Common myeloid progenitor, CD34-positive (primary cell): ENCODE measurements at places on chromosomes 12 and 14.

DNA sequence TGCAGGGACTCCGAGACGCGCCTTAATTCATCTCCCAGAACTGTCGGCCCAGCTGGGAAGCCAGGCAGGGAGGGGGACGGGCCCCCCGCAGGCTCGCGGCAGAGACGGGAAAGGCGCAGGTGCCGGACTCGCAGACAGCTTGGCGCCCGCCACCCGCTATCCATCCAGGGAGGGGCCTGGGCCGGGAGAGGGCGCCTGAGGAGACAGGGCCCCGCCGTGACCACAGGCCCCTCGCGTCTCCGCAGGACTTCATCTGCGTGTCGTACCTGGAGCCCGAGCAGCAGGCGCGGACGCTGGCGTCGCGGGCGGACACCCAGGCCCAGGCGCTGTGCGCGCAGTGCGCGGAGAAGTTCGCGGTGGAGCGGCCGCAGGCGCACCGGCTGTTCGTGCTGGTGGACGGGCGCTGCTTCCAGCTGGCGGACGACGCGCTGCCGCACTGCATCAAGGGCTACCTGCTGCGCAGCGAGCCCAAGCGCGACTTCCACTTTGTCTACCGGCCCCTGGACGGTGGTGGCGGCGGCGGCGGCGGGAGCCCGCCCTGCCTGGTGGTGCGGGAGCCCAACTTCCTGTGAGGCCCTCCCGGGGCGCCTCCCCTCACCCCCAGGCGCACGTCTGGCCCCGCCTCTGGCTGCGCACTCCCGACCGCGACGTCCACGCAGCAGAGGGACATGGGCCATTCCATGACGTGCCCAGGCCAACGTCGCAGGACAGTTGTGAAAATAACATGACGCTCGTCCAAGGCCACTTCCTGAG lies 60.6 kb downstream of the LGMN start:
- no peak for DNase-seq

DNA sequence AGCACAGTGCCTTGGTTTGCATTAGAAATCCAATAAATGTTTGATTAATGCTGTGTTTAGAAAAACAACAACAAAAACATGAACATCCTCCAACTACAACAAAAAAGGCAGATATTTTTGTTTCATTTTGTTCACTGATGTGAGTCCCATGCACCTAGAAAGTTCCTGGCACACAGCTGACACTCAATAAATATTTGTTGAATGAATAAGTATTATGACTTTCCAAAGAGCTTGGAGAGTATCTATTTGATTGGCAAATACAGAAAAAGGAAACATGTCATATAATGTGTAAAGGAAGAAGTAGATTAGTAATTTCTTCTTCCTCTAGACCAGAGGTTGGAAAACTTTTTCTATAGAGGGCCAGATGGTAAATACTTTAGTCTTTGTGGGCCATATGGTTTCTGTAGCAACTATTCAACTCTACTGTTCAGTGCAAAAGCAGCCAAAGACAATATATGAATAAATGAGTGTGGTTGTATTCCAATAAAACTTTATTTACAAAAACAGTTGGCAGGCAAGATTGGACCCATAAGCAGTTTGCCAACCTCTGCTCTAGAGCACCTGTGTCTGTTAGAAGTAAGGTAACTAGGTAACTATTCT lies 312.3 kb upstream of the DIO2 start:
- DNase-seq, result no peak

DNA sequence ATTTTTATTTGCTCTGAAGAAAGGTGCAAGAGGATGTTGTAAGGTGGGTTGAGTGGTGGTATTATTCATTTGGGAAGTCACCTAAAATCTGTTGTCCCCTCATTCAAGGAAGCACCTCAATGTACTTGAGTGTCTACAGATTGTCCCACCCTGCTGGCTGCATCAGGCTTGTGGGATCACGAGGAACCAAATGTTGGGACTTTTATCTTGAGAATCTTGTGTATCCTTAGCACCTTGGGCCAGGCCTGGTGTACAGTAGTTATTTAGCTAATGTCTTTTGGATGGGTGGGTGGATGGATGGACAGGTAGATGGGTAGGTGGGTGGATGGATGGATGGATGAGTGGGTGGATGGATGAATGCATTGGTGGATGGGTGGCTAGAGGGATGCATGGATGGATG lies 519.3 kb downstream of the BCL11B start:
- no peak for DNase-seq

- DNase-seq, result no peak
Observed at GRCh38 chr12:56935157-56935556, 949 bp upstream of the SDR9C7 start.

DNA sequence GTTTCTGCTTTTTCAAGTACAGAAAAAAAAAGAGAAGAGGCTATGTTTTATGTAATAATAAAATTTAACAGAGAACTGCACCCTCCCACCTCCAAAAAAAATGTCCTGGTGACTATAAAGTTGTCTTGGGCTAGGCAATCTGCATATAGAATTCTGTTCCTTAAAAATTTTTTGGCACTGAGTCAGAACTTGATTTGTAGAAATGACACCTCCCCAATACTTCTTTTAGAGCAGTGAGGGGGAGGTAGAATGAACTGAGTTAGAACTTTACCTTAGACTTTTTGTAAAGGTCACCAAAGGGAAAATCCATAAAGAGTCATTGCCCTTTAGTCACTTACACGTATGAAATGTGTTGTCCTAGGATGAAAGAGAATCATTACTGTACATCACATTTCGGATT lies 80.0 kb downstream of the BTG1 start:
- no peak for DNase-seq

- no peak for DNase-seq
Observed at GRCh38 chr14:66483322-66483721, 2.8 kb upstream of the CCDC196 start.

GRCh38 chr14:95711476-95712176 lies 2.3 kb downstream of the TCL1A start:
- DNase-seq, result no peak
